ENCODE measurements at places on chromosomes 3 and 15.

- no peak for DNase-seq
Measured at GRCh38 chr15:74194572-74195559, 7.7 kb downstream of the STRA6 start.

- no peak for DNase-seq
Measured at GRCh38 chr3:39262846-39263245, 17.0 kb downstream of the CX3CR1 start.

- no peak for DNase-seq
Measured at GRCh38 chr3:105495021-105495420, 128.3 kb downstream of the ALCAM start.

DNA sequence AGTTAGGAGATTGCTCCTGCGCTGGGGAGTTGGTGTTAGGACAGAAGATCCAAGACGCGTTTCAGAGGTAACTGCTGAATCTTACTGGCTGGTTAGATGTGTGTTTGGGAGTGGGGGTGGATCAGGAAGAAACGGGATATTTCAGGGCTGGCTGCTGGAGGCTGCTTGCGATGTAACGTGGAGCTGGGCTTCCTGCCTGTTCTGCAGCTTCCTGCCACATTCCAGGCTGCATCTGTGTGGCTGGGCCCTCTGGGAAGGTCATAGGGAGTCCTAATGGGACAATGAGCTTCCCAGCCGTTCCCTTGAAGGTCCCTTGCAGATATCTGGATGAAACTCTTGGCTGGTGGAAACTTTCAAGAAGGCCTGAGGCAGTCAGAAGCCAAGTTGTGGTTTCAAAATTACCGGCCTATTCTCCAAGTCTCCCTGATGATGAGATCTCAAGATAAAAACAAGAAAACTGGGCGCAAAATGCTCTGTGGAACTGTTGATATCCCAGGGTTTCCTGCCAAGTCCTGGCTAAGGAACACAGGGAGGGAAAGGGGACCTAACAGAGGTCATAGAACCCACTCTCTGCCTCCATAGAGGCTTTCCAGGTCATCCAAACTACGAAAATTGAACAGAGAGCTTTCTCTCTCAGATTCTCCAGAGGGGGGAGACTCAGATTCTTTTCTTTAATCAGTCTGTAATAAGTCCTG, 67.0 kb downstream of the NOX5 start:
- no peak for DNase-seq

DNA sequence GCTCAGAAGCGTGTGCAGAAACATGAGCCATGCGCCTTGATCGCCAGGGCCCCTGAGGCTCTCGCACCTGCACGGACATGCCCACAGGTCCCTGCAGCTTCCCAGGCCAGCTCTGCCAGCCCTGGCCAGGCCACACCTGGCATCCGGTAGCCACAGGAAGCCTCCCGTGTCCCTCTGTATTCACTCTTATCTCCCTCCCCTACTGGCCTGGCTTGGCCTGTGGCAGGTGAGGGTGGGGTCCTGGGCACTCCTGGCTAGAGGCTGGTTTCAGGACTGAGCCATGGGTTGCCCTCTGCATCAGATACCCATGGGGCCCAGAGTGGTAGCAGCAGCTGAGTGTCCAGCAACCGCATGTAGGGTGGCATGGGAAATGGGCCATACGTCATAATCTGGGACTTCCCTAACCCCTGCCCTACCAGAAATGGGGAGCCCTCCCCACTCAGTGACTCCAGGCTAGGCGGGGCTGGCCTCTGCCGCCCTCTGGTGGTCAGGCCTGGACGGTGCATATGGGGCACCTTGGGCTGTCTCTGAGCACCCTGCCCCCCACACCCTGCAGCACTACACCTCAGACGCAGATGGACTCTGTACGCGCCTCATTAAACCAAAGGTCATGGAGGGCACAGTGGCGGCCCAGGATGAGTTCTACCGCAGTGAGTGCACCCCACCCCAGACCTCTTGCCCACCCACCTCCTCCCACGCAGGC, 12.6 kb upstream of the LMAN1L start:
- peak; percentile 73 for DNase-seq

GRCh38 chr15:62209322-62209721, 44.2 kb upstream of the C2CD4B start:
- no peak for DNase-seq

- DNase-seq: no peak
Measured at GRCh38 chr15:85318732-85319076, 61.7 kb upstream of the AKAP13 start.

GRCh38 chr15:45156744-45157455, 27.1 kb downstream of the DUOX1 start:
- no peak for DNase-seq

GRCh38 chr3:117995842-117996437, 1038.7 kb downstream of the IGSF11 start:
- no peak for DNase-seq

GRCh38 chr15:60585743-60586708, 107.1 kb upstream of the ICE2 start:
- DNase-seq: no peak

- no peak for DNase-seq
Measured at GRCh38 chr3:35857004-35857403, 217.7 kb downstream of the ARPP21 start.

GRCh38 chr15:42373274-42373673, 14.0 kb downstream of the CAPN3 start:
- no peak for DNase-seq

GRCh38 chr3:57046101-57046765, 14.2 kb upstream of the SPATA12 start:
- no peak for DNase-seq

DNA sequence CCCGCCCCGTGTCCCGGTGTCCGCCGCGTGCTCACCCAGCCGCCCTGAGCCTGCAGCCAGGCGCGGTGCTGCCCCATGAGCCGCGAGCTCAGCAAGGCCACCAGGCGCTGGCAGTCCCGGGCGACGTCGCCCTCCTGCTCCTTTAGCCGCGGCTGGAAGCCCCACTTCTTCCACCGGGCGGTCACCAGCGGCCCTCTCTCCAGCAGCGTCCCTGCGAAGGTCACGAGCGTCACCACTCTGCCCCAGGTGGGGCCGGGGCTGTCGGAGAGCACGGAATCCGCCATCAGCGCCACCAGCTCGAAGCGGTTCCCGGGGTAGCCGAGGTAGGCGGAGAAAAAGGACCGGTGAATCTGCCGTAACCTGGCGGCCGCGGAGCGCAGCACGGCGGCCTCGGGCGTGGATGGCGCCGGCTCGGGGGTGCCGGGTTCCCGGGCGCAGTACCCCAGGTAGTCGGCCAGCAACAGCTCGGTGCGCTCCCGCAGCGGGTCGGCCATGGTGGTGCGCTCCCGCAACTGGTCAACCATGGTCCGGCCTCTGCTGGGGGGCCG, 298 bp downstream of the BCL2L10 start:
- DNase-seq: peak; percentile 44

GRCh38 chr15:48939648-48940047, 24.1 kb downstream of the SHC4 start:
- no peak for DNase-seq

Measured in stimulated activated CD4-positive, alpha-beta T cell treated with anti-CD3 and anti-CD28 coated beads, Interleukin-15, amount 100 ng/mL, for 48 hours (primary cell).